ENCODE measurements at places on chromosomes 6 and 20.

- DNase-seq: peak; percentile 95
Observed at GRCh38 chr6:1609648-1610496, at the start of gene FOXC1. FOXC1 (plus strand) TSS chr6:1609915; CDS start chr6:1610446, 531 bp downstream.

- peak; percentile 58 for DNase-seq
Observed at GRCh38 chr6:36067374-36068011, 39.9 kb downstream of the MAPK14 start.

DNA sequence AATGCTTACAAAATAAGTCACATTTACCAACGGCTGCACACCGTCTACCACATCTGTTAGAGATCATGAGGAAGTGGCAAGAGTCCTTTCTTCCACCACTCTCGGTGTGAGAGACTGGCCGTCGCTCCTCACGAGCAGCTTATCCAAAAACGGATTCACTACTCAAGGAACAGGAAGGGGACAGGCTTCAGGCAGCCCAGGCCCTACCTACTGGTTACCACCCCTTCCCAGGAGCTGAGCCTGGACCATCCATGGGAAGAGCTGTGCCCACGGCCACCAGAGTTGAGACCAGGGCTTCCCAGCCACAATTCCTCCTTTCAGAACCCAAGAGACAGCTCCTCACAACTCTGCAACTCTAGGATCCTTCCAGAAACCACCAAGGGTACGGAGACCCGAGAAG, 37.0 kb downstream of the FOXF2 start:
- no peak for DNase-seq

- no peak for DNase-seq
Observed at GRCh38 chr6:64467656-64468055, 832.1 kb downstream of the PHF3 start.

DNA sequence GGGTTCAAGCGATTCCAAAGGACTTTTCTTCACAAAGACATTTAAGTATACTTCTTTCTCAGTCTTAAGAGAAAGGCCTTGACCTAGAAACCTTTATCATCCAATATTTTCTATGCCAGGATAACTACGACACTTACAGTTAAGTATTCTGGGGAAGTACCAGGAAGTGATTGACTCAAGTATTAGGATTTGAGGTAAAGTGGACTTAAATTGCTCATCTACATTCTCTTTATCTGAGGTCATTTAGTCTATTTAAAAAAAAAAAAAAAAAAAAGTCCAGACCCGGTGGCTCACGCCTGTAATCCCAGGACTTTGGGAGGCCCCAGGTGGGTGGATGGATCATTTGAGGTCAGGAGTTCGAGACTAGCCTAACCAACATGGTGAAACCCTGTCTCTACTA, 114.7 kb downstream of the ZFAND3 start:
- DNase-seq: peak; percentile 69

DNA sequence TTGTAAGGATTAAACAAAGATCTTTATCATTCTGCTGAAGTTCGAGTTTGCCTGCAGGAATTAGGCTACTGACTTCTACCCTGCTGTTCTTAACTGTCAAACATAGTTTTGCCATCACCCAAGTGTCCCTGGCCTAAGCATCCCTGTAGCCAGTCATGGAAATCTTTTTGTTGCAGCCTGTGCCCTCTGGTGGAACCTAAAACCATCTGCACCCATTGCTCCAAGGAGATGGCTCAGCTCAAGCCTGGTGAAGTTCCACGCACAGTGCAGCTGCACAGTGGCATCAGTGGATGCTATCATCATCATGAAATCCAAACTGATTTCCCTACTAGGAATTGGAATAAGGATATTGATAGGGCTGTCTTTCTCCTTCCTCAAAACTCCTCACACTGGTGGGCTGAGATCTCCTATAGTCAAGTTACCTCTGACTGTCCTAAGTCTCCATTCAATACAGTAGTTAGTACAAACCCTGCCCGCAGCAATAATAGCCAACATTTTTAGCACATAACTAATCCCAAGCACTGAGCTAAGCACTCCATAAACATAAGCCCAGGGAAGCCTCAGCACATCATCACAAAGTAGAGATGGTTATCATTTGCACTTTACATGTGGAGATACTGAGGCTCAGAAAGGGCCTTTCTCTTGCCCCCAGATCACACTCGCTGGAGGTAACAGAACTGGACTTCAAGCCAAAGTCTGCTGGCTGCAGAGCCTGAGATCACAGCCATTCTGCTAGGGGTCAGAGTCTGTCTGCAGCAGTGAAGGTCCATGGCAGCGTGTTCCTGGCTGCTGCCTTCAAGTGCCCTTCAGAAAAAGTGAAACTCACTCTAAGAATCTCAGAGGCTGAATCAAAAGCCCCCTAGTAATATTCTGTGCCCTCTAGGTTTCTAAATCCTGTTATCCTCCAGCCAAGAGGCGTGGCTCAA, 77.2 kb upstream of the MC3R start:
- peak; percentile 4 for DNase-seq

GRCh38 chr6:161057103-161058091, 65.8 kb downstream of the MAP3K4 start:
- DNase-seq: no peak

- DNase-seq: no peak
Observed at GRCh38 chr6:40563111-40563510, 24.1 kb downstream of the LRFN2 start.

DNA sequence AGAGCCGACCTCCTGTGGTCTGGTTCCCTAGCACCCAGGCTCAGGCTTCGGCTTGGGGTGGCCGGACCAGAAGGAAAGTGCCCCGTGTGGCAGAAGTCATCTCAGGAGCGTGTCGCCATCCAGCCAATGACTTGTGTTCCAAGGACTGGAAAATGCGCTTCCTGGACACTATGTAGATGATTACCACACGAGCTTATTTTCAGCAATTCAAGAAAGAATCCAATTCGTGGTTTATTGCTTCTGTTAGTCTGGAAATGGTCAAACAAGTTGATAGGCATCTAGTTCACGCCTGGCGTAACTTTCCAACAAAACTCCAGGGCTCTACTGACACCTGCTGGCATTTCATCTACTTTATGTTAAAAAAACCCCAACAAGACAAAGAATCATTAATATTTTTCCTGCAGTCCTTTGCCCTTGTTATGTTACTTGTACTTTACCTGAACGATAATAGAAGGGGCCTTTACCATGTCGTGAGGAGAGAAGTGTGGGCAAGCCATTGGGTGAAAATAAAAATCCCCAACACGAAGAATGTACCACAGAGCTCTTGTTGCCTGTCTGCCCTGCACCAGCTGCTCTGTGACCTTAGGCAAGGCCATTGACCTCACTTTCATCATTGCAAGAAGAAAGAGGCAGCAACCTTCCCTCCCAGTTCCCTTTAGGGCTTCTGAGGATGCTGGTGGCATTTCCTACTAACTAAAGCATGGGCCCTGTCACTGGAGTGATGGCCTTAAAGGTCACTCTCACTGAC, 154.7 kb upstream of the LAMP5 start:
- peak; percentile 70 for DNase-seq

DNA sequence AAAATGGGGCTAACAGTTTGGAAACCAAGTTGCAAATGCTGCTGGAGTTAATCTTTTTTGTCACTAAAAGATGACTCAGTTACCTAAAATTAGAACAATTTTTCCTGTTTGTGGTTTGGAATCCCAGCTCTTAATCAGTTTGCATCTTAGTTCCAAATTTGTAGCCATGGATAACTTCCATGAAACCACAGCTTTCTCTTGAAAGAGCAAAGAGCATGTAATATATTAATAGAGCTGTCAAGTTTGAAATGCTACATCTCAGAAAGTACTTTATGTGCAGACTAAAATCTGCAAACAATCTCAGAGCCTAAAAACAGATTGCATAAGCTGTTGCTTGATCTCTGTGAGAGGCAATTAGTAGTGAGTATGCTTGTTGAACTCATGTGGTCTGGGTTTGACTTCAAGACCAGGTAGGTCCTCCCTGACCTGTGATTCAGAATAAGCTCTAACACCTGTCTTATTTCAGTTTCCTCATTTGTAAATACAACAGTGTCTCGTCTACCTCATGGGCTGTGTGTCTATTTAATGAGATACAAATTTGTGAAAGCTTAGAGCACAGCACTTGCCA, 23.5 kb downstream of the DHX35 start:
- DNase-seq: peak; percentile 74

GRCh38 chr6:169019727-169020491, 233.7 kb downstream of the THBS2 start:
- no peak for DNase-seq

- peak; percentile 66 for DNase-seq
Observed at GRCh38 chr20:34458631-34459030, 57.6 kb upstream of the DYNLRB1 start.

GRCh38 chr20:47656318-47656717, 129.0 kb downstream of the SULF2 start:
- DNase-seq: no peak

- peak; percentile 45 for DNase-seq
Observed at GRCh38 chr6:4603856-4604369, 172.3 kb upstream of the CDYL start.

GRCh38 chr20:37506152-37506725, 14.8 kb upstream of the NNAT start:
- no peak for DNase-seq

DNA sequence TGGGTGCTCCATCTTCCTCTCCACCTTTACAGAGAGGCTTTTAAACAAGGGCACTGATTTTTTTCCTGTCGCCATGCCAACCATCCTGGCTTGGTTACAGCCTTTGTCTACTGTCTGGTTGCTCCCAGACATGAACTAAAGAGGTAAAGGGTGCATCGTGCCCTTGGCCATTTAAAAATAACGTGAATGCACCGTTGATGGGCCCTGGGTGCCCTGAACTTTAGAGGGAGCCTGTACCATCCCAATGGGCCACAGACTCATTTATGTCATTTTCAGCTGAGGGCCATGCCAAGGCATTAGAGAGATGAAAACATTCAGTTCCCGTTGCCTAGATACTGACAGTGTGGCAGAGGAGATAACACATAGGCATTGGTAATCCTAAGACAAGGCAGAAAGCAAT, 23.3 kb downstream of the TMC2 start:
- no peak for DNase-seq

GRCh38 chr6:24125980-24126379, at the start of gene NRSN1:
NRSN1 (plus strand) TSS chr6:24126215; CDS start chr6:24134328, 8,113 bp downstream.
- no peak for DNase-seq

DNA sequence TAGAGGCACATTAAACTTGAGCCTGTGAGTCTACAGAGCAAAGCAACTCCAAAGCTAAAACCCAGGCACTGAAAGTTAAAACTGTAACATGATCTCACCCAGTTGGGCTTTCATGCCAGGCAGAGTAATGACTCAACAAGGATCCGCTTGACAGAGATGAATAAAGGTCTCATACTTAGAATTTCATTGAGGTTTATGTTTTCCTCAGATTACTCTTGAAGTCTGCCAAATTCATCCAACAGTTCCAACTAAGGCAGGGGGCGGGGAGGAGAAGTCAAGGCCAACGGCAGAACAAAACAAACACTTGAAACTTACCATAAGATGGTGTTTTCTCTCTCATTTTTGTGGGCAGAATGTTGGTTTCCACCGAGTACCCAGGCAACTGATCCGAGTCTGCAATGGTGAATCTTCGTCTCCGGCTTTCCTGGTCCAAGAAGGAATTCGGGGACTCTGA, 54.0 kb upstream of the IPCEF1 start:
- peak; percentile 97 for DNase-seq

DNA sequence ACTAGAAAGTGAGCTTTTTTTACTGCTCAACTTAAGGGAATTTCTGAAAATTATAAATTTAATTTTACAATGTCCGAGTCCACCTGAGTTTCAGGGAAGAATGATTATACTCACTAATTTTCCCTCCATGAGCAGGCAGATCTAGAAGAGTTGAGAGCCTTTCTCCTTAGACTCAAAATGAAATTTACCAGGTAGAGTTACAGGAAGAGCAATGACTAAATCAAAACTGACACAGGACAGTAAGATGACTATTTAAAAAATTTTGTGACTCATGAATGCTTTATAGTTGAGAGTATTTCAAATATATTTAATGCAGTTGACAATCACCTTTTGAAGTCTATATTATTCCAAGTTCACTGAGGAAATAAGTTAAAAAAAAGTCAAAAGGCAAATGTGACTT, 198.1 kb upstream of the NRSN1 start:
- no peak for DNase-seq

DNA sequence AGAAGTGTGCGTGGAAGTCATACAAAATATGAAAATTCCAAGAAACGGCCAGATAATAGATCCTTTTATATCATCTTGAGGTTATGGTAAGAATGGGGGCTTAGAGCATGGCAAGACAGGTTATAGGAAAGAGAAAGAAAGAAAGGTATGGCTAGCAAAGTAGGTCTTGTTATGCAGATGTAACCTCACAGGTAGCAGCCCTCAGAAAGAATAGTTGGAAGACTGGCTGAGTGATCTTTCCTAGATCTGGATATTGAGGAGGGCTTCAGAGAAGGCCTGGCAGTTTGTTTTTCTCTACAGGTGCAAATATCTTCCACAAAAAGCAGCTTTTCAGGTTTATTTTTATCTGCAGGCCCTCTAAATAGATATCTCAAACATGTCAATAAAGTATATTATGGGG, 679.5 kb downstream of the KHDRBS2 start:
- no peak for DNase-seq

DNA sequence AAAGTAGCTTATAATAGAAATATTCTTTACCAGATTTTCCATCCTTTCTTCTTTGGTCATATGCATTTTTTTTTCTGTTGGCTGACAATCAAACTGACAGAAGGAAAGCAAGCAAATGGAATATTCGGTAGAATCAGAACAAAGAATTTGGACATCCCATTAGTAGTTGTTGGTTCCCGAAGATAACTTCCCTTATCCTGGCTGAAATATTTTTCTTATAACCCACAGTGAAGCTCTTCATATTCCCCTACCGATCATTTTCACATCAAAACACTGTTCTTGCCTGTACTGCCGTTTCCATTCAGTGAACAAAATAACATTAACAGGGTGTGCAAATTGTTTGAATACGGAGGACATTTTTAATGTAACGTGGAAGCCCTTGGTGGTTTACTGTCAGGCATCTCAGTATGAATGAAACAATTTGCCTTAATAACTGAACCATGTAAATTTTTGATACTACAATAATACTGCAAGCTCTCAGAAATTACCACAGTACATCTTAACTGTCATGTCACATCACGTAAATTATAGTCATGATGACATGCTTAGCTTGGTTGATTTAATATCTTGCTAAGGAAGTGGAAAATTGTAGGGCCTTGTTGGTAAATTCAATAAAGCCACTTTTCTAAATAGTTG, 311.5 kb downstream of the LAMA2 start:
- no peak for DNase-seq

DNA sequence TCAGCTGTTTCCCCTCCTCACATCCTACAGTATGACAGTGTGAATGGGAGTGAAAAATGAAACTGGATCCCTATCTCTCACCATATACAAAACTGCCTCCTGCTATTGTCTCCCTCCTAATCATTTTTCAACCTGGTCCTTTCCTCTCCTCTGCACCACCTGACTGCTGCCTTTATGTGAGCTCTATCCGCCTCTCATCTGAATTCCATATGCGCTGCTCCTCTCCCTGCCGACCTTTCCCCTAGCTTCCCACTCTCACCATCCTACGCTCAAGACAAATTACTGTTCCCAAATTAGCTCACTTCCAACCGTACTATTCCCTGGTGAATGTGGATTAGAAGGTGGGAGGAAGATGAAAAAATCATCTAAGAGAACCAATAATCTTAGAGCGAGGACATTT, 148.4 kb upstream of the FBXL4 start:
- DNase-seq: no peak

GRCh38 chr20:41616228-41616627, 1.9 kb downstream of the CHD6 start:
- peak; percentile 42 for DNase-seq

Measured in iris pigment epithelial cell (primary cell).